ENCODE measurements at places on chromosomes 3 and 15. TPM values are rescaled to one million over a fixed set of nuclear protein-coding genes. Genes with fewer than 3 reads are reported as not detected.

Gene RTP1
- total RNA-seq: not detected

Gene RNF7
- total RNA-seq: 33.0 TPM

Gene WNT5A
- total RNA-seq: 39.0 TPM

Gene HSPBAP1
- total RNA-seq: 5.3 TPM
